ENCODE measurements at places on chromosomes 13 and 19.

DNA sequence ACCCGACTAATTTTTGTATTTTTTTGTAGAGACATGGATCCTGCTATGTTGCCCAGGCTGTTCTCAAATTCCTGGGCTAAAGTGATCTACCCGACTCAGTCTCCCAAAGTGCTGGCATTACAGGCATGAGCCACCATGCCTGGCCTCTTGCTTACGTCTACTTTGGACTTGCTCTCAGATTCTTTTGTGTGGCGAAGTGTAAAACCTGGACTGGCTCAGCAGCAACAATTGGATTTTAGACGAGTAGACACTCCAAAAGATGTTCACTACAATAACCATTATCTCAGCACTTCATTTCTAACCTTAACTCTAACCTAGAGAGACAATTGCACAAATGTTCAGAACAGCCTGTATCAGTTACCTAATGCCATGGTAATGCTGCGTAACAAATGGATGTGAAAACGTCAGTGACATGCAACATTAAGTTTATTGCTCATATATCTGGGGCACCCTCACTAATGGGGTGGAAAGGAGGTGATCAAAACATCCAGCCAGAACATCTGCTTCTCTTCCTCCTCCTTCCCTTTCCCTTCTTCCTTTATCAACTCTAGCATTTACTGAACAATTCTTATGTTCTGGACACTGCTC is 124.9 kb upstream of the MRI1 start:
- ATAC-seq, result no peak

GRCh38 chr13:75947448-75947847 is 311.3 kb downstream of the LMO7 start:
- ATAC-seq, result no peak

GRCh38 chr19:7904074-7905020 is 670 bp downstream of the MAP2K7 start:
- peak; percentile 27 for ATAC-seq

GRCh38 chr13:36891752-36892151 is 28.3 kb downstream of the SMAD9 start:
- no peak for ATAC-seq

GRCh38 chr13:51831519-51831918 is 13.5 kb downstream of the TMEM272 start:
- no peak for ATAC-seq

DNA sequence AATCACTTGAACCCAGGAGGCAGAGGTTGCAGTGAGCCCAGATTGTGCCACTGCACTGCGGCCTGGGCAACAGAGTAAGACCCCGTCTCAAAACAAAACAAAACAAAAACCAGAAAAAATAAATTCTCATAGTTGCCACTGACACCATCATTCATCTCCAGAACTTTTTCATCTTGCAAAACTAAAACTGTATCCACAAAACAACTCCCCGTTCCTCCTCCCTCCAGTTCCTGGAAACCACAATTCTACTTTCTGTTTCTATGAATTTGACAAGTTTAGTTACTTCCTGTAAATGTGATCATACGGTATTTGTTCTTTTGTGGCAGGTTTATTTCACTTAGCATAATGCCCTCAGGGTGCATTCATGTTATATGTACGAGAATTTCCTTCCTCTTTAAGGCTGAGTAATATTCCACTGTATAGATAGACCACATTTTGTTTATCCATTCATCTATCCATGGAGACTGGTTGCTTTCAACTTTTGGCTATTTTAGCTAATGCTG is 13.2 kb upstream of the ADGRE5 start:
- ATAC-seq, result no peak

DNA sequence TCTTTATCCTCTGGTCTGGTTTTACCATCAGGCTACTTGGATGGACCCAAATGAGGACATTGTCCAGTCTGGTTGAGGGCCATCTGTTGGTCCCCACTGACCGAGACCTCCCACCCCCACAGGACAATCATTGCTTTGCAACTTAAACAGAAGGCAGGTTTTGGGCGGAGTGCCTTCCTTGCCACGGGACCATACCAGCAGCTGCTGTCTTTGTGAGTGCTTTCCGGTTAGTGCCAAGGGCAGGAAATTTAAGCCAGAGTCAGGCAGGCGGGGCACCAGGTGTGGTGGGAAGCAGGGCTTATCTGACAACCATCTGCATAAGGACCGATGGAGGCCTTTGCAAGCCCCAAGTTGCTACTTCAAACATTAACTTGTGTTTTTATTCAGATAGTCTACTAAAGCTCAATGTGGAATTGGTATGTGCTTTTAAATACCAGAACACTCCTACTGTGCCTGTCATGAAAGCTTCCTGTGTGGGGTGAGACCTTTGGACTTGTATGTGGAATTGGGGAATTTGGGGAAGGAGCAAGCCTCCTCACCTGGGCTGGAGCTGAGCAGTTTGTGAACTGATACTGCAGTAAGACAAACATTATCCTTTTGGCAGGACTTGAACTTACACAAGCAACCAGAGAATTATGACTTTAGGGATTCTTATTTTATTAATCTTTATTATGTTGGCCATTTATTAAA is 39.3 kb upstream of the UBE2L5 start:
- no peak for ATAC-seq

All from esophagus mucosa (tissue), 1 donor.